ENCODE measurements at places on chromosomes 7 and 10.

GRCh38 chr7:158053183-158053915 lies 534.3 kb downstream of the PTPRN2 start:
- ATAC-seq = no peak

GRCh38 chr7:75967487-75967997 lies 26.9 kb downstream of the TMEM120A start:
- ATAC-seq = no peak

GRCh38 chr7:155202106-155202871 lies 95.4 kb upstream of the INSIG1 start:
- no peak for ATAC-seq

- no peak for ATAC-seq
These were observed 93.4 kb downstream of the FAM107B start for GRCh38 chr10:14681305-14681704.

- ATAC-seq = no peak
These were observed 49.0 kb upstream of the MTPN start for GRCh38 chr7:136026209-136026608.

GRCh38 chr7:44969701-44970522 lies 8.9 kb downstream of the MYO1G start:
- ATAC-seq = no peak

- no peak for ATAC-seq
These were observed 20.3 kb downstream of the MYOF start for GRCh38 chr10:93461807-93462178.

Measured in esophagus mucosa (tissue), 1 donor.